Tibial nerve (tissue), 4 donors: ENCODE measurements at places on chromosomes 6 and 20.

DNA sequence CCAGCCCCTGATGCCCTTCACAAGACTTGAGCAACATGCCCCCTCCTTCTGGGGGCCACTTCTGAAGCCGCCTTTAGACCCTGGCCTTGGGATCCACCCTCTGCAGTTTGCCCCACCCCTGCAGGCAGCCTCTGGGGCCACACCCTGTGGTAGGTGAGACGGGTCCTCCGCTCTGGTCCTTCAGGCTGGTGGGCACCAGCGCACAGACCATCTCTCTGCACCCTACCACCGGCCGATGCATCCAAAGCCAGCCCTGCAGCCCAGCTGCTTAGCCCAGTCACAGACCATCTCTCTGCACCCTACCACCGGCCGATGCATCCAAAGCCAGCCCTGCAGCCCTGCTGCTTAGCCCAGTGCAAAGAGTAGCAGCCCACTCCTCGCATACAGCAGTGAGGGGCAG, 159.3 kb upstream of the ECI2 start:
- no peak for DNase-seq

GRCh38 chr6:17919496-17919895, 67.9 kb downstream of the KIF13A start:
- DNase-seq: no peak

- DNase-seq: no peak
Measured at GRCh38 chr20:18813483-18813882, at the start of gene SCP2D1. SCP2D1 (plus strand) TSS chr20:18813783; CDS start chr20:18813816, 33 bp downstream.

- no peak for DNase-seq
Measured at GRCh38 chr20:33441142-33441955, 2.2 kb downstream of the SNTA1 start.
